ENCODE measurements at places on chromosomes 4 and X. TPM values are rescaled to one million over a fixed set of nuclear protein-coding genes. Genes with fewer than 3 reads are reported as not detected.

DNA sequence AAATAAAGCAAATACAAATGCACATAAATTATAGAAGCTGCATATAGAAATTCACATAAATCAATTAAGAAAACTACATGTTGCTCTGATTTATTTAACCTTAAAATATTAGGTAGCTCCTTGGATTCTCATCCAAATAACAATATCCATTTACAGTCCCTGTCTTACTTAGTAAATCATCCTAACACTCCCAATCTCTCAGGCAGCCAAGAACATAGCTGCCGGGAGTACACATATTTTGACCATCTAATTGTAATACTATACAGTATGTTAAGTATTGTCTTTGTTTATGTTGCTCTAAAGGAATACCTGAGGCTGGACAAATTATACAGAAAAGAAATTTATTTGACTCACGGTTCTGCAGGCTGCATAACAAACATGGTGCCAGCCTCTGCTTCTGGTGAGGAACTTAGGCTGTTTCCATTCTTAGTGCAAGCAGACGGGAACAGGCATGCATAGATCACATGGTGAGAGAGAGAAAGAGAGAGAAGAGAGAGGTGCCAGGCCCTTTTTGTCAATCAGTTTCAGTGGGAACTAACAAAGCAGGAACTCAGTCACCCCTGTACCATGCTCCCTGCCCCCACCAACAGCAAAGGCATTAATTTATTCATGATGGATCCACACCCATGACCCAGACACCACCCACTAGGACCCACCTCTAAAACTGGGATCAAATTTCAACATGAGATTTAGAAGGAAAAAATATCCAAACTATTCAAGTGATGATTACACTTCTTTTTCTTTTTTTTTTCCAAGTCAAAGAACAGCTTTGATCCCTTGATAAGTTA is 614.8 kb upstream of the TECRL start:
- no peak for DNase-seq

- no peak for DNase-seq
These were observed 2.4 kb downstream of the CORIN start for GRCh38 chr4:47835494-47835893.

The ITM2A gene
- polyA plus RNA-seq = 12.6 TPM

DNA sequence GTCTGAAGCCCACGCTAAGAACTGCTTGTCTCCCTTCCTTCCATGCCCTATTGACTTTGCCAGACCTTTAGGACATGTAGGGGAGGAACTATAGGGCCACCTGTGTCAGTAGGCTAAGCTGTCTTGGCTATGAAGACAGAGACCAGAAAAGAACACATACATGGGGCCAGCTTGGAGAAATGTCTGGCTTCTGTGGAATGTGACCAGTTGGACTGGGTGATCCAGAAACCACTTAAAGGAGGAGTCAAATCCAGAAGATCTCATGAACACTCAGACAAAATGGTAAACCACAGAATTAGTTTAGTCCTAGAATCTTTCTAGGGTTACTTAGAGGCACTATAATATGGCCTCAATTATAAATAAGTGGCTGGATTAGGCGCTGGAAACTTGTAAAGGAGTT is 42.0 kb downstream of the PHKA2 start:
- no peak for DNase-seq

DNA sequence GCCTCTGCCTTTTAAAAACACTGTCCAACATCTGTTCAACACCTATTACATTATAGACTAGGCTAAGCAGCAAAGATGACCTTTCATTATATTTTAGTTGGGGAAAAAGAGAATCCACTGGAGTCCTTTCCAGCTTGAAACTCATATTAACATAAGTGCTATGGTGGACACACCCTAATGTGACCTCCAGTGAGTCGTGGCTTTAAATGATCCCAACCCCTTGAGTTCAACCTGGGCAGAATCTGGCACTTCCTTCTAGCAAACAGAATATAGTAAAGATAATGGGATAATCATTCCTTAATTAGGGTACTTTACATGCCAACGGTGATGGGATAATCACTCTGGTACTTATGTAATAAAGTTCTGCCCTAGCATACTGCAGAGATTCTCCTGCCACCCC is 162.6 kb downstream of the MAB21L2 start:
- no peak for DNase-seq

DNA sequence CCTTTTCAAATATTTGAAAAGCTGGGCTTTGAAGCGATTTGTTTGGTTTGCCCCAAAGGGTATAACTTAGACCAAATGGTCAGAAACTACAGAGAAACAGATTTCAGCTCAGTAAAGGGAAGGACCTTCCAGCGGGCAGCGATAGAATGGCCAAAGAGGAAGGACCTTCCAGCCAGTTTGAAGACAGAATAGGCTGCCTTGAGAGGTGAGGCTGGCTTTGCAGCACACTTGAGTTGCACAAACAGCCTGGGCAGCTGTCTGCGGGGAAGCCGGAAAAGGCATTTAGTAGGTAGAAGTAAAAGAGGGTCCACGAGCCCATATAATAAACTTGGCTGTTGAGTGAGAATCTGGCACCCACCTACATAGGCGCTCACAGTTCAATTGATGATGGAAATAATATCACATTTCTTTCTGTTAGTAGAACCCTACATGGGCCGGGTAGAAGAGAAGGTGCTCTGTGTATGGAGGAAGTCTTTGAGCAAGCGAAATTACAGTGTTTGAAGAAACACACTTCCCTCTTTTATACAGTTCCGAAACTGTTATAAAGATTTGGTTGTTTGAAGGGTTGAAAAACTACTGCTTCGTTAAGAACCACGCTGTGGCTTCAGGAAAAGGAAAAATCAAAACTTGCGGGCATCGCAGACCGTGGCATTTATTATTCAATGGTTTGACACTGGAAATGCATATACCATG is 75.0 kb upstream of the SORBS2 start:
- no peak for DNase-seq

The TXK gene
- 6.0 TPM for polyA plus RNA-seq

The TRIM75 gene
- polyA plus RNA-seq = not detected

DNA sequence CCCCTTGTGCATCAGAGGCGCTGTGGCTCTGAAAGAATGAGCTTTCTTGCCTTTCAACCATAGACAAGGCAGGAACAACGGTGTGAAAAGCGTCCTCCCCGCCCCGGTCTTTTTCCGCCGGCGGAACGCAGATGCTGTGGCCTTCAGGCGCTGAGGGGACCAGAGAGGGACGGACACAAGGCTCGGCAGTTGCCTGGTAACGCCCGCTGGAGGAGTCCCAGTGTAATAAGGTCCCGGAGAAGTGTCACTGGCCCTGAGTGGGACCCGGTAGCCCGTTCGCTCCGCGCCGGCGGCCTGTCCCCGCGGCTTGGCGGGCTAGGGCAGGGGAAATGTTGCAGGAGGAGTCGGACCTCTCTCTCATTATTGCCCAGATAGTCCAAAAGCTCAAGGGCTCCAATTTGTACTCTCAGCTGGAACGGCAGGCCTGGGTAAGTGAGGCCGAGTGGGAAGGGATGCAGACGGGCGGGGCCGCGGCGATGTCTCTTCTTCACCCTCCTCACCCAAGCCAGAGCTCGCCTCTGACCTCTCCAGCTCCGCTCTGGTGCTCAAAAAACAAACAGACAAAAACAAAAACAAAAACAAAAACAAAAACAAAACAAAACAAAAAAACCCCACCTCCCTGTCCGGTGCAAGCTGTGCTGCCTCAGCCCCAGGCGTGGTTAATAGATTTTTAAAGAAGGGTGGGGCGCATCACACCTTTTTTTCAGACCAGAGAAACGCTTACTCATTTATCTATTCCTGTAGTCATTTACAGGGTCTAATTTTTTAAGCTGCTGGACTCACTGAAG is at the start of gene TBC1D19:
Gene TBC1D19, plus strand, starts transcription at position 220 of the 788 bp plus-strand sequence. Its CDS starts 110 bp downstream, at position 330.
- DNase-seq = peak; percentile 97

DNA sequence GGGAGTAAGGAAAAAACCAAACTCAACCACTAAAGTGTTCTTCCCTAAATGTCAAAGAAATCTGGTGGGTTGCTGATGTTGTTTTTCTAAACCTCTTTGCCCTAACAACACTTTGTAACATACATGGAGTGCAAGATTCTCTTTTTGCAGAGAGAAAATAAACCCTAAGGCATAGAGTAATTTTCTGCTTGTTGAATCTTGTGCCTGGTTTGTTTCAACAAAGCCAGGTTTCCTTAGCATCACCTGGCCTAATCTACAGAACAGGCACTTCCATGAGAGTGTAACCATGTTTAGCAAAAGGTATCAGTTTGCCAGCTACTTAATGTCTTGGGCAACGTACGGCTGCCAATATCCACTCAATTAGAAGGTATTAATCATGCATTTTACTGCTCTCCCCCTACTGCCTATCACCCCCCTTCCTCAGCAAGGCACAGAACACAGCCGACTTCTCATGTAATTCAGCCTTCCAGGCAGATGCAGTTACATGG is 219.2 kb downstream of the MAML3 start:
- DNase-seq = no peak

The LDB2 gene
- 24.1 TPM for polyA plus RNA-seq

- DNase-seq = no peak
These were observed 832 bp downstream of the EGFL6 start for GRCh38 chrX:13570261-13570605.

The RHOXF2B gene
- not detected for polyA plus RNA-seq

- no peak for DNase-seq
These were observed 386.8 kb downstream of the ANKRD50 start for GRCh38 chr4:124325690-124326089.

Data from spleen (tissue), 13 donors.